Progenitor cell of endocrine pancreas (in vitro differentiated cells): ENCODE measurements at places on chromosomes 3 and 15.
A peak's percentile ranks its signal among the peaks of the same experiment; 100 is the strongest.

- DNase-seq: peak; percentile 17
Observed at GRCh38 chr3:171157286-171157685, 130.8 kb upstream of the SLC2A2 start.

- DNase-seq: no peak
Observed at GRCh38 chr3:36482256-36482655, 102.0 kb downstream of the STAC start.

DNA sequence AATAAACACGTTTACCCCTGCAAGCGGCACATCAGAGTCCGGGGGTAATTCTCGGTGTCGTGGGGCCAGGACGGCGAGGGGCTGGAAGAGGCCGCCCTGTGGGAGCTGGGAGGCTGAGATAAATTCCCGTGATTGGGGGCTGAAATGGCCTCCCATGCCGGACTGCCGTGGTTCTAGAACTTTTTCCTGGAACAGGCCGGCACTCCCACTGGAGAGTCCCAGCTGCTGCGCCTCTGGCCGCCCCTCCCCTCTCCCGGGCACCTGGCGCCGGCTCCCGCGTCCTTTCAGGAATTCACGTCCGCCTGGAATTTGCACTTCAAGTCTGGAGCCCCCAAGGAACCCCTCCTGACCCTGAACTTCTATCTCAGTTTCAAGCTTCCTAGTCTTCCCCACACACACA is 10.8 kb upstream of the LRRC2 start:
- DNase-seq: peak; percentile 28

DNA sequence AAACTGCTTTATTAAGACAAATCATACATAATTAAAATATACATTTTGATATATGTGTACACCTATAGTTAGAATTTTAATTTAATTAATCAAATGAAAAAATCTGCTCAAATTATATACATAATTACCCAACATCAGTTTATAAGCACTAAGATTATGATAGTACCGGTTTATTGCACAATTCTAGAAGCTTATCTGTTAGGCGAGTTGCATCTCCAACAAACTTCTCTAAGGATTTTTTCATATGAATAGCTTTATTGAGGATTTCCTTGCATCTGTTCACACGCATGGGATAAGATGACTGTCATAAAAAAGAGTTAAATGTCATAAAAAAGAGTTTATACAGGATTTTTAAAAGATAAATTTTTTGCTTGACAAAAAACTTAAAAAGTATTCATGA is 19.9 kb upstream of the XRN1 start:
- no peak for DNase-seq

GRCh38 chr3:138196023-138196422 is 8.9 kb downstream of the ARMC8 start:
- DNase-seq: no peak

- DNase-seq: no peak
Observed at GRCh38 chr3:28912120-28912885, 368.6 kb upstream of the RBMS3 start.

- DNase-seq: no peak
Observed at GRCh38 chr15:68309024-68309423, 31.5 kb downstream of the FEM1B start.

GRCh38 chr15:82111918-82112317 is 66.1 kb upstream of the MEX3B start:
- no peak for DNase-seq

- no peak for DNase-seq
Observed at GRCh38 chr15:101349047-101349951, 54.3 kb upstream of the SNRPA1 start.

- DNase-seq: no peak
Observed at GRCh38 chr3:16865335-16865734, 19.4 kb upstream of the PLCL2 start.

GRCh38 chr3:128285967-128286321 is 132.7 kb downstream of the EEFSEC start:
- DNase-seq: no peak

- DNase-seq: peak; percentile 18
Observed at GRCh38 chr3:124995460-124995994, 60.3 kb downstream of the HEG1 start.

- no peak for DNase-seq
Observed at GRCh38 chr3:124441766-124442165, 288.5 kb upstream of the UMPS start.

- no peak for DNase-seq
Observed at GRCh38 chr3:52880047-52880446, 17.3 kb downstream of the STIMATE start.

- DNase-seq: no peak
Observed at GRCh38 chr3:52319921-52320595, 3.9 kb downstream of the DNAH1 start.

GRCh38 chr3:182133752-182134151 is 422.0 kb downstream of the SOX2 start:
- no peak for DNase-seq

DNA sequence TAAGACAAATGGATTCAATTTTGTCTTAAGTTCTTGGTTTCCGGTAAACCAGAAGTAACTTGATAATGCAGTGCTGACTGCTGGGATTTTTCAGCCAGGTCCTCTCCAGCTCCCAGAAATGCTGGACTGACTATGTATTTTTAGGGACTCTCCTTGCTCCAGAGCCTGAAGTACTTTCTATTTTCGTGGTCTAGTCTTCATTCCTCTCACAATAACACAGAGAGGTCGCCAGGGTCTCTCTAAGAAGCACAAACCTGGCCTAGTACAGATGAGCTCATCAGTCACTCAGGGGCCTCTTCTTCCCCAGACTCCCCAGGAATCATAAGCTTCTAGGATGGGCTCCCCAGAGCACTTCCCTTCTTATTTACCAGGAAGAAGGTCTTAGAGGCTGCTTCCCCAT is 85.8 kb downstream of the FAM174B start:
- no peak for DNase-seq

GRCh38 chr3:121482660-121483059 is 63.1 kb downstream of the POLQ start:
- no peak for DNase-seq

GRCh38 chr15:60511351-60512031 is 32.5 kb upstream of the ICE2 start:
- no peak for DNase-seq

GRCh38 chr3:100009276-100010086 is 104.8 kb downstream of the FILIP1L start:
- no peak for DNase-seq

DNA sequence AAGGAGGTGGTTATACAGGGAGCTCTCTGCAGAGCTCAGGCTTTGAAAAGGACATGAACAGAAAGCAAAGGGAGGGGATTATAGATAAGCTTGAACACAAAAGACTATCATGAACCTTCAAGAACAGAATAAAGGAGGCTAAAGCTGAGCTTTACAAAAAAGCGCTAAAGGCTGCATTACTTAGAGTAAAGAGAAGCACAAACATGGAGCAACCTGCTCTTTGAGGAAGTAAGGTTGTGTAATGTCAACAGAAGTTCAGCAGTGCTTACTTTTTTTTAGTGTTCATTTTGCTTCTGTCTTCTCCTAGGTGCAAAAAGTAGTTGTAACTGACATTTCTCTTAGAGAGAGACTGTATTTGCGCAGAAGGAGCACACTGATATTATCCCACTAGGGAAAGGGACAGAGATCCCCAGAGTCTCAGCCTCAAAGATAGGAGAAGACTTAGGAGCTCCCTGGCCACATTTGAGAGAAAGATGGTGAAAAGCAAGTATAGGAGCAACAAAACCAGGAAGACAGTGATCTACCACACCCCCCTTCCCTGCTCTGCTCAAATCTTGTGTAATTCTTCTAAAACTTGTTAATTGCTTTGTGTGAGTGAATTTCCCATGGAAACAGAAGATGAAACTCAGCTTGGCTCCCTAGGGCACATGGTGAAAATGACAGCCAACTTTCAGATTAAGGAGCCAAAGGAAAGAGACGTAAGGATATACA is 54.7 kb downstream of the QTRT2 start:
- no peak for DNase-seq

DNA sequence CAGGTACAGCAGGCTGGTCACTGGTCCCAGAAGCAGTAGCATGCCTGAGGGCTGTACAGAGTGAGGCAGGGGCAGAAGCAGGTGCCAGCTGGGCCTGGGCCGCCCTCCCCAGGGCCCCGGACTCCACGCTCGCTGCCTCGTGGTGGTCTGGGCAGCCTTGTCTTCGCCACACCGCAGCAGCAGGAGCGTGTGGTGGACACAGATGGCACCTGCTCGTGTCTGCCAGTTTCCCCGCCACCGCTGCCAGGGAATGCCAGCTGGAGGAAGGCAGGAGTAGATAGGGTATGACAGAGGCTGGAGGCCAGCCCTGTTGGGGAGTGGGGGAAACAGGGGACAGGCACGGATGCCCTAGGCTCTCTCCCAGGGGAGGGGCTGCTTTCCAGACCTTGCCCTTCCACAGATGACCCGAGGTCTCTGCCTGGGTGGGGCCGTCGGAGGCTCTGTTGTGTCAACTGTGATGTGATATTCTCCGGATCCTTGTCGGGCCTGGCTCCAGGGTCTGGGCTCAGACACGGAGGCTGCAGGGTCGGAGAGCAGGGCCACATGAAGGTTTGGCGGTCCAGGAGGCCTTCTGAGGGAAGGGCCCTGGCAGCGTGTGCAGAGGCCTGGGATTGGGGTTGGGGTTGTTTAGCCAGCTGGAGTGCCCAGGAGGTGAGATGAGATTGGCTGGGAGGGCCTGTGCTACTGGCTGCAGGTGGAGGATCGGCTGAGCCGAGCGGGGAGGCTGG is 33.6 kb downstream of the GOLGA6L10 start:
- no peak for DNase-seq

DNA sequence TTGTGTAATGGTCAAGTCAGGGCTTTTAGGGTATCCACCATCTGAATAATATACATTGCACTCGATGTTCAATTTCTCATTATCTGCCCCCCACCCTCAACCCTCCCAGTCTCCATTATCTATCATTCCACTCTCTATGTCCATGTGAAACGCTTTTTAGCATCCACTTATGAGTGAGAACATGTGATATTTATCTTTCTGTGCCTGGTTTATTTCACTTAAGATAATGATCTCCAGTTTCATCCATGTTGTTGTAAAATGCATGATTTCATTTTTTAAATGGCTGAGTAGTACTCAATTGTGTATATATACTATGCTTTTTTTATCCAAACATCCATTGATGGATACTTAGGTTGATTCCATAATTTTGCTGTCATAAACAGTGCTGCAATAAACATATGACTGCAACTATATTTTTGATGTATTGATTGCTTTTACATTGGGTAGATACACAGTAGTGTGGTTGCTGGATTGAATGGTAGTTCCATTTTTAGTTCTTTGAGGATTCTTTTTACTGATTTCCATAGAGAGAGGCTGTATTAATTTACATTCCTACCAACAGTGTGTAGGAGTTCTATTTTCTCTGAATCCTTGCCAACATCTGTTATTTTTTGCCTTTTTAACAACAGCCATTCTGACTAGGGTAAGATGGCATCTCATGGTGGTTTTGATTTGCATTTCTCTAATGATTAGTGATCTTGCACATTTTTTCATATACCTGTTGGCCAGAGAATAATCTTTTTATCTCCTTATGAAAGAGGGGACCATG is 332.9 kb upstream of the TGFBR2 start:
- no peak for DNase-seq

- DNase-seq: no peak
Observed at GRCh38 chr15:85693277-85693676, 101.4 kb downstream of the KLHL25 start.

GRCh38 chr3:18357747-18358146 is 67.4 kb downstream of the SATB1 start:
- DNase-seq: no peak

GRCh38 chr3:155772801-155773200 is 27.9 kb upstream of the PLCH1 start:
- no peak for DNase-seq

DNA sequence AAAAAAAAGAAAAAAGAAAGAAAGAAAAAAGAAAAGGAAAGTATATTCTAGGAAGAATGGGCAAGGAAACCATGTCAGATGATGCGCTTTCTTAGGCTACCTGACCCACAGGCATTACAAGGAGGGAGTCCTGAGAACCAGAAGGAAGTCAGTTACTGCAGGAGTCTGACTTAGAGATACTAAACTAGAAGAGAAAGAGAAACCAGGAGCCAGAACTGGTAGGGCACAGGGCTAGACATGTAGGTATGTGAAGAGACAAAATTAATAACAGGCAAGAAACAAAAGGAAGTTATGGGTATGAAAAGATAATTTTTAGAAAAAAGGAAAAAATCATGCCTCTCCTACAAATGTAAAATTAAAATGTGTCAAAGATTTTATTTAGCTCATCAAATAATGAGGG is 63.3 kb upstream of the LRRN1 start:
- no peak for DNase-seq

DNA sequence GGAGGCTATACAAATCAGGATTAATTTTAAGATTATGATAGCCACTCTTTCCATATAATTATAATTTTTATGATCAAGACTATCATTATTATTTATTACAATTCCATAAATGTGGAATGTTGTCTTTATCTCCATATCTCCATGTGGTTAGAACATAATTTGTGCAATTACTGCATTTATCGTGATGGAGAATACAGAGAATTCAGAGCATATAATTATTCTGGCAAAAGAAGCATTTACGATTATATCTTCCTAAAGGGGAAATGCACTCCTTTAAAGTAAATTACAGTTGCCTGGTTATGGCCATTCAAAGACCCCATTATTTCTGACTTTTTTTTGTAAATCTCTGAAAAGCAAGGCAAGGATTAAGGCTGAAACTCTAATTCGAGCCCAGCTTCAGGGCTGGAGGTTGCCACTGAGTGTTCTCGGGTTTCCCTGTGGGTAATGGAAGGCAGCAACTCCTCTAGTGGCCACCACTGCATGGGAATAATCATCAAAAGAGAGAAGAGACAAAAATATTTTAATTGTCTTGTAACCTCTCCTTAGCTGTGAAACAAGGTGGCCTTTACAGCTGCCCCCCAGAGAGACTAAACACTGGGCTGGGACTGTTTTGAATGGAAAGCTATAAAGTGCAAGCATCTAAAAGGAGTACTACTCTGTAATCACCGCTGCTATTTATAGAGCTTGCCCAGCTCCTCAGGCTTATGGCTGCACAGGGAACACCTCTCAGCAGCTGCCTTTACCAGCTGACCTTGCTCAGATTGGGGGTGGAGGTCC is 59.8 kb upstream of the PRTG start:
- no peak for DNase-seq

GRCh38 chr3:185822221-185823000 is 2.4 kb downstream of the IGF2BP2 start:
- DNase-seq: no peak

- no peak for DNase-seq
Observed at GRCh38 chr3:178536211-178537079, at the start of gene KCNMB2. Gene KCNMB2, plus strand, starts transcription at chr3:178536436.

GRCh38 chr3:23796518-23796917 is 9.2 kb upstream of the UBE2E1 start:
- no peak for DNase-seq

DNA sequence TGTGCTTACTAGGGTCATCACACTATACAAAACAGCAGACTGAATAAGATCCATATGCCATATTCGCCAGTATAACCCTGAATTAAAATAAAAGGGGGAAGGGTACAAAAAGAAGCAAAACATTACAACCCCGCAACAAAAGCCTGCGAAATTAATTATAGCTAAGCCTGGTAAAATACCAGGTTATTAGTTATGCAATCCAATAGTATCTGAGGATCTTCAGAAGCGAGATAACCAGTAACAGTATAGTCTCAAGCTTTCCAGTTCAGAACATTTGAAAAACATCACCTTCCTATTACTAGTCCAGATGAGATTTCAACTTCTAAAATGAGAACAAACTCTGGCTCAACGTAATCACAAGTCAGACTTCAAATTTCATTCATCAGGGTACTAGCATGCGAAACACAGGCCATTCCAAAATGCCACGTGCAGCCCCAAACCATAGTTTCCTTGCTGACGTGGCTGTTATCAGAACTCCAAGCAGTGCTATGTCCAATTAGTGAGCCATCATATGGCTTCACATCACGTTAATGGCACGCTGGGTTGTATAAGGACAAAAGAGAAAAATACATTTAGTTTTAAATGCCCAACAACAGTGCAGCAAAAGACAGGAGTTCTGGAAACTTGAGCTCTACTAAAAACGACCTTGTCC is 1.1 kb downstream of the SSR3 start:
- no peak for DNase-seq
